ENCODE measurements at places on chromosomes 1 and 21.

GRCh38 chr1:117608758-117609157, 2.9 kb downstream of the TENT5C start:
- DNase-seq = no peak

- peak; percentile 89 for DNase-seq
Measured at GRCh38 chr1:220221670-220222069, 50.6 kb downstream of the RAB3GAP2 start.

GRCh38 chr1:88646476-88647248, 37.4 kb upstream of the PKN2 start:
- no peak for DNase-seq

GRCh38 chr1:204513117-204513716, 3.0 kb upstream of the MDM4 start:
- no peak for DNase-seq

GRCh38 chr1:30715216-30715615, 8.2 kb downstream of the MATN1 start:
- no peak for DNase-seq

DNA sequence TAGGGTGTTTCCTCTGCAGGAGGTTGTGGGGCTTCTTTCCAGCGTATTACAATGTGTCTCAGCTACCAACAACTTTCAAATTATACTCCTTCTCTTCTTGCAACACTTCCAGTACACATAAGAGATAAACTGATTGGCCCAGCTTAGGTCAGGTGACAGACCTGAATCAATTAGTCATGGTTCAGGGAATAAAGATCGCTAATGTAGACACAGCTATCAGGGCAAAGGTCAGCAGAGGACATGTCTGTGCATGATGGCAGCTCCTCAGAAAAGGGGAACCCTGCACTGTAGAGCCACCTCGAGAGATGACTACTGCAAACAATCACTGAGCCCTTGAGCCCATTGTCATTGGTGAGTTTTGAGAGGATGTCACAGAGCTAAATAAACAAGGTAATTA, 36.8 kb upstream of the PKN2 start:
- DNase-seq = peak; percentile 6

DNA sequence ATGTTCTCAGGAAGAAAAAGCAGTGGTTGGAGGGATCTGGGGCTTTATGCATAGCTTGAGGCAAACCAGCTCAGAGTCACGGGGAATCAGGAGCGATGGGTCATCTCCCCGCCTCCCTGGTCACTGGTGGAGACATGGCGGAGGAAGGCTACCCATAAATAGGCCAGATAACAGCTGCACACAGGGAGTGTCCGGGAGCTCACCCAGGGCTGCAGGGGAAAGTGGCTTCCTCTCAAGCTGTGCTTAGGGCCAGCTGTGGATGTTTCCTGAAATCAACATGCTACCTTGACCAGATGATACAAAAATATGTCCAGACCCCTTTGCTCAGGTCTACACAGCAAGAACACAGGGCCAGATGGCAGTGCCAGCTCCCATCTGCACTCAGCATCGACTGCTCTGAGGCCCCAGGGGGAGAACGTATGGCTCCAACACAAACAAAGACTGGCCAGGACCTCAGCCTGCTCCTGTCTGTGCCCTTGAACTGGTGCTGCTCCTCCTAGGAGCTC, 27.1 kb upstream of the RERE start:
- no peak for DNase-seq

- DNase-seq = no peak
Measured at GRCh38 chr1:202143011-202143767, 1.3 kb downstream of the ARL8A start.
